Mammary epithelial cell (primary cell): ENCODE measurements at places on chromosomes 7 and 10. TPM values are rescaled to one million over a fixed set of nuclear protein-coding genes. Genes with fewer than 3 reads are reported as not detected.

SPOCK2 gene
- 0.10 TPM for polyA plus RNA-seq

ASB15 gene
- polyA plus RNA-seq = not detected

PON1 gene
- not detected for polyA plus RNA-seq

C10orf53 gene
- not detected for polyA plus RNA-seq

RELN gene
- 0.05 TPM for polyA plus RNA-seq

GRID2IP gene
- 0.01 TPM for polyA plus RNA-seq

HOXA6 gene
- 0.71 TPM for polyA plus RNA-seq

PNLIPRP2 gene
- polyA plus RNA-seq = not detected

RTKN2 gene
- 1.4 TPM for polyA plus RNA-seq

ZNF727 gene
- polyA plus RNA-seq = not detected

MUC3A gene
- polyA plus RNA-seq = 0.51 TPM

TMEM72 gene
- not detected for polyA plus RNA-seq

TRIP6 gene
- polyA plus RNA-seq = 125 TPM

GPRIN2 gene
- 0.20 TPM for polyA plus RNA-seq

COL28A1 gene
- polyA plus RNA-seq = not detected

CLDN3 gene
- not detected for polyA plus RNA-seq

KCNH2 gene
- polyA plus RNA-seq = not detected

HOXA2 gene
- polyA plus RNA-seq = 1.3 TPM

IFIT3 gene
- polyA plus RNA-seq = 2.2 TPM

CLEC5A gene
- 0.07 TPM for polyA plus RNA-seq

ATOH7 gene
- polyA plus RNA-seq = 0.03 TPM

ANKRD30A gene
- polyA plus RNA-seq = not detected

CPA2 gene
- polyA plus RNA-seq = 0.33 TPM

C10orf88 gene
- 2.6 TPM for polyA plus RNA-seq

CYP3A7 gene
- 0.02 TPM for polyA plus RNA-seq

STAG3 gene
- 0.34 TPM for polyA plus RNA-seq

RNF148 gene
- 0.05 TPM for polyA plus RNA-seq
